ENCODE measurements at places on chromosomes 2 and 18.
A peak's percentile ranks its signal among the peaks of the same experiment; 100 is the strongest.

DNA sequence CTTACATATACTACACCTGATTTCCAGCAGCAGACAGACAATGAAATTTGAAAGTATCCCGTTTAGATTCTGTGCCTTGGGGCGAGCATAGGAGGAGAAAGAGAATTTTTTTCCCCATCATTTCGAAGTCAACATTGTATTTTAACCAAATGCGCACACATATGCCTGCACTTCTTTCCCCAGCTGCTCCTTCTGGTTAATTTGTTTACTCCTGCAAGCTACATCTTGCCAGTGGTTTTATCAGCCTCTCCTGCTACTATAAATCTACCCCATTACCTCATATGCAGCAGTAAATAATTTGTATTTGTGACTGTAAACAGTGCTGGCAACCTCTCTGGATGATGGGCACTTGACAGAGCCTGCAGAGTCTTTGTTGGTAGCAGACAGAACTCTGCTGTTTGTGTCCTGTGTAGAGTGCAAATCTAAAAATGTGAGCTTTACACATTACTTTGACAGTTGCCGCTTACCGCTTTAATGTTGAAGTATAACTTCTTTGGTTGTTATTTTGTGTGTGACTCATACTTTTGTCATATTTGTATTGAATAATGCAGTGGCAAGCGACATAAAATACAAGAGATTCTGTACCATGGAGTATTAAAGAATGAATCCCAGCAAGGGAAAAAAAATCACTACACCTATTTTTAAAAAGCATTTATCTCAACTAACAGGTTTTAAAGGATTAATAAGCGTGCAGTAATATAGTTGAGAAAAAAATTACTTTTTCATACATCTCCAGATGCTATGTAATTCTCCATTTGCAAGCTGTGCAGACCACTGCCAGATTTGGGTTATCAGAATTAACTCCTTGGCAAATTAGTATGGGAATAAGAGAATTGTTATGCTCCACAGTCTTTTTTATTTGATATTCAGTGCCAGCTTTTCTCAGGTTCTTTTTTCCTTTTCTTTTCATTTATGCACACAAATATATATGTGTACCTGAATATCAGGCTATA is 536.8 kb downstream of the XIRP2 start:
- no peak for DNase-seq

DNA sequence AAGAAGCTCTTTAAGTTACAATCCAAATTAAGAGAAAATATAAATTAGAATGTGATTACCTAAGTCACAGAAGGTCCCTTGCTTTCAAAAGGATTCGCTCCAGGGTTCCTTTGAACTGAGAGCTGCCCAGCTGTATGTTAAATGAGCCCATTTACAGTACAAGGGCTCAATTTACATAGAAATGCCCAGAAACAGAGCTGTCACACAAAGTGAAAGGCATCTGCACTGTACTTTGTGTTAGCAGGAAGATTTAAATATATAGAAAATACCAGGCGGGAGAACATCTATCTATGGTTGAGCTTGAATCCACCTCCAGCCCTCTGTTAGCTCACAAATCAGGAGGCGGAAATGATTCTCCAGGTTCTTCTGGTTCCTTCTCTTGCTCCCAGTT is 272.9 kb downstream of the PAX3 start:
- no peak for DNase-seq

- DNase-seq: no peak
Measured at GRCh38 chr2:226559536-226559935, 240.1 kb downstream of the IRS1 start.

- no peak for DNase-seq
Measured at GRCh38 chr2:205768815-205769494, 86.7 kb downstream of the NRP2 start.

- DNase-seq: no peak
Measured at GRCh38 chr2:232014681-232015080, 53.2 kb downstream of the DIS3L2 start.

DNA sequence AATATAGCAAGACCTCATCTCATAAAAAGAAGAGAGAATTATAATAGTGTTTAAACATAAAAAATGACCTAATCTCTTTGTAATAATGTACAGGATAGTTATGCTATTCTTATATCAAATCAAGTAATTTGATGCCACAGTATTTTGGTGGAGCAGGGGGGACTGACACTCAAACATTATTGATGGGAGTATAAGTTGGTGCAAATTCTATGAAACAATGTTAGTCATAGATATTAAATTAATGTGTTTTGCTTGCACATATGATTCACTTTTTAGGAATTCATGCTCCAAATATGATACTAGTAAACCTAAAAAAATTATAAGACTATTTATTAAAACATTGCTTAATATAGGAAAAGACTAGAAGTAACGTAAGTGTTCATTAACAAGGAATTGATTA is 256.1 kb upstream of the SYT4 start:
- DNase-seq: no peak

- no peak for DNase-seq
Measured at GRCh38 chr2:71933467-71934319, 214.0 kb downstream of the CYP26B1 start.

- DNase-seq: peak; percentile 21
Measured at GRCh38 chr2:54634564-54635511, 88.6 kb upstream of the EML6 start.

DNA sequence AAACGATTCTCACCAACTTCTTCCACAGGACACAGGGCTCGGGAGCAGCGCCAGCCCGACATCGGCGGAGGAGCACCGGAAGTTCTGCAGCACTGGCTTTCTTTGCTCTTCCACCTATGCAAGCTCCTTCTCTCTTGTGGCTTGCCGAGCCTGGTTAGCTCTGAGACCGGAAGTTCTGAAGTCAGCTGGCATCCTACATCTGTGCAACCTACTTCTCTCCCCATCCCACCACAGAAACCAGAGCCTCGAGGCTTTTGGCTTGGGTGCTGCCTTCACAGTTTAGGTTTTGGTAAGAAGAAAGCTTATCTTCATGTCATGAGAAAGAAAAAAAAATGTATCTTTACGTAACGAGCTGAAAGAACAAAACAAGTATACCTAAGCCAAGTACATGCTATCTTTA is 111.7 kb downstream of the ANKRD44 start:
- DNase-seq: peak; percentile 96

- peak; percentile 41 for DNase-seq
Measured at GRCh38 chr2:143937723-143938350, 582.1 kb downstream of the ZEB2 start.

DNA sequence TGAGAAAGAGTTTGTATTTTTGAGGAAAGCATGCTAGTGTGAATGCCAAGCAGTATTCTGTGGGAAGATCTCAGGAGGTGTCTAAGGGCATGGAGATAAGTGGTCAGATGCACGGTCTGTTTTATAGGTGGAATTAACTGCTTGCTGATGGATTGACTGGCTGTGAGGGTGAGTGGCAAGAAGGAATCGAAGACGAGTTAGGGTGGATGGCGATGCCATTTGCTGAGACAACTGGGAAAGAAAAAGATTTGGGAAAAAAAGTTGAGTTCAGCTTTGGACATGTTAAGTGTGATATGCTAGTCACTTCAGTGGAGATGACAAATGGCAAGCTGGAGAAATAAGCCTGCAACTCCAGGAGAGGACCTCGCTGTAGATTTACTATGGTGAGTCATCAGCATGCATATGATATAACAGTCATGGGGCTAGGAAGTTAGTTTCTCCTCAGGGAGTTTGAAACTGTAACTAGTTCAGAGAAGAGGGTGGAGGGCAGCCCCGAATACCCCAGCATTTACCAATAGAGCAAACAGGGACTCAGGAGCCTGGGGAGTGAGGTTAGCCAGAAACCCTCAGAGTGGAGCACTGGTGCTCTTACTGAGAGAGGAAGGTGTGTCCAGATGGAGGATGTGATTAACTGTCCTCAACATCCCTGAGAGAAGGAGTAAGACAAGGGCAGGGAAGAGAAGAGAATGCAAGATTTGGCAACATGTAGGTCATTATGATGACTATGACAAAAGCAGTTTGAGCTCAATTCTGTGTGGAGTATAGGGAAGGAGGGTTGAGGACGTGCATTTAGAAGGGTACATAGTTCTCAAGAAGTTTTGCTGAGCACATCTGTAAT is 2.0 kb upstream of the HK2 start:
- DNase-seq: no peak

DNA sequence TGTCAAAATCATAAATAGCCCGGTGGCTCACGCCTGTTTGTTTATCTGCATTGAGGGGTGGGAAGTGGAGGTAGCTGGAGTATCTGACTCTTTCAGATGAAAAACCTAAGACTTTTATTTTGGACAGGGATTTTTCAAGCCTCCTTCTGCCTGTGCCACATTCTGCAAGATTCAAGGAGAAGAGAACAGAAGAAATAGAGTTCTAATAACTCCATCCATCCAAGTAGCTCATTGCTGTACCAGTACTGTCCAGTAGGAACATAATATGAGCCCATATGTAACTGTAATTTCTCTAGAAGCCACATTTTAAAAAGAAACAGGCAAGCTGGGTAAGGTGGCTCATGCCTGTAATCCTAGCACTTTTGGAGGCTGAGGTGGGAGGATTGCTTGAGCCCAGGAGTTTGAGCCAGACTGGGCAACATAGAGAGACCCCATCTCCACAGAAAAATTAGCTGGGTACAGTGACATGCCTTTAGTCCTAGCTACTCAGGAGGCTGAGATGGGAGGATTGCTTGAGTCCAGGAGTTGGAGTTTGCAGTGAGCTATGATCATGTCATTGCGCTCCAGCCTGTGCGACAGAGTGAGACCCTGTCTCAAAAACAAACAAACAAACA is 35.4 kb upstream of the NT5DC4 start:
- DNase-seq: no peak

GRCh38 chr2:29249666-29250253 is 134.5 kb downstream of the CLIP4 start:
- DNase-seq: no peak

- DNase-seq: no peak
Measured at GRCh38 chr2:26620031-26620605, 21.0 kb downstream of the CIB4 start.

- DNase-seq: no peak
Measured at GRCh38 chr18:8287196-8287885, 321.9 kb upstream of the RAB12 start.

DNA sequence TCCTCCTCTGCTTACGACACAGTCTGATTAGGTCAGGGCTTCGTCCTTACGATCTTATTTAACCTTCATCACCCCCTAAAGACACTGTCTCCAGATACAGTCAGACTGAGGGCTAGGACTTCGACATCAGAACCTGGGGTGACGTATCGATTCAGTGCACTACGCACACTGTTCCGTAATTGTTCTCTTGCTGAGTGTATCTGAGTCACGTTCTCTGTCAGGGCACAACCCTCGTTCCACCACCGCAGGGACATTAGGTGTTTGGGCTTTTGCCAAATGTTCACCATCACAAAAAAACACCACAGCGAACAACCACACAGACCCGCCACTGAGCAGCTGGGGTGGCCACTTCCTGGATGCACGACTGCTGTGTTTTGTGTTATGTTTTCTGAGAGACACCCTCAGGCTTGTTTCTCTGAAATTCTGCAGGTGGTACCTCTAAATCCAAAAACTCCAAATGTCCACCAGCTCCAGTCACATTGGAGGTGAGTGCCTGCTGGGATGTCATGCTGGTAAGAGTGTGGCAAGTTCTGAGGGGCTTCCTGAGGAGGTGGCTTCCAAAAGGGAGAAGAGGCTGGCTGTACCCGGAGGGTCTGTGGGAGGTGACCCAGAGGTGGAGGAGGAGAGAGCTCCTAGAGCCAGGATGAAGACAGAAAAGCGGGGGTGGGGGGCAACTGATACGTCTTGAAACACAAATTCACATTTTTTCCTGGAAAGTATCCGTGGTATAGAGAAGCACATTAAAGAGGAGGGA is 66.6 kb downstream of the ADNP2 start:
- DNase-seq: peak; percentile 78
